B cell (primary cell): ENCODE measurements at places on chromosomes 2 and 18.

- no peak for DNase-seq
These were observed 147.9 kb downstream of the GALNT3 start for GRCh38 chr2:165645930-165646831.

GRCh38 chr18:36199691-36200295, 12.5 kb downstream of the MOCOS start:
- no peak for DNase-seq

DNA sequence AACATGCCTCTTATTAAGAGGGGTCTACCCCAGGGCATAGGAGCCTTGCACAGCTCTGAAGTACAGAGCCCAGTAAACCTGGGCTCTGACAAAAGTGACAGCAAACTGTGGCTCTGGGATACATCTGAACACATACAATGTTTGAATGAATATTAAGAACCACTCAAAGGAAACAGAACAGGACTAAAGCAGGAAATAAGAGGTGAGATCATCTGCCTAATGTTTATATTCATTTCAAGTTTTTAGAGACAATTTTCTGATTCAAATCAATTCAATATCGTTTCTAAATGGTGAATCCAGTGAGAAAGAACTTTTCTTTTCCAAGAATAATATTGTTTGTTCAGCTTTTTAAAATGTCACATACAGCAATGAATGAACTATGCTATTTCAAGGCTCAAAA, 136.7 kb upstream of the CAVIN2 start:
- DNase-seq: no peak

DNA sequence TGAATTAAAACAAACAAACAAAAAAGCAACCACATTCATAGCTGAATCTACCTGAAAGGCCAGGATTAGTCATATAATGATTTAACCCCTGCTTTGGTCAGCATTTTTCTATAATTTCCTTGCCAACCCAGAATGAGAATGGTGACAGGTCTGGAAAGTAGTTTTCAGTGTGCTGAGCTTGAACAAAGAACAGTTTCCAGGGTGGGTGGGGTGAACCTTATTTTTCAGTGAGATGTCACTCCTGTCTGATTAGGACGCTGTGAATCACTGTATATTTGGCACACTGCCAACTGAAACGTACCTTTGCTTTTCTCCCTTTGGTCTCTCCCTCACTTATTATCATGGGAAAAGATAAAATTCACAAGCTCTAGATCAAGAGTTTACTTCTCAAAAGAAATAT, 35.0 kb upstream of the DSC1 start:
- no peak for DNase-seq

DNA sequence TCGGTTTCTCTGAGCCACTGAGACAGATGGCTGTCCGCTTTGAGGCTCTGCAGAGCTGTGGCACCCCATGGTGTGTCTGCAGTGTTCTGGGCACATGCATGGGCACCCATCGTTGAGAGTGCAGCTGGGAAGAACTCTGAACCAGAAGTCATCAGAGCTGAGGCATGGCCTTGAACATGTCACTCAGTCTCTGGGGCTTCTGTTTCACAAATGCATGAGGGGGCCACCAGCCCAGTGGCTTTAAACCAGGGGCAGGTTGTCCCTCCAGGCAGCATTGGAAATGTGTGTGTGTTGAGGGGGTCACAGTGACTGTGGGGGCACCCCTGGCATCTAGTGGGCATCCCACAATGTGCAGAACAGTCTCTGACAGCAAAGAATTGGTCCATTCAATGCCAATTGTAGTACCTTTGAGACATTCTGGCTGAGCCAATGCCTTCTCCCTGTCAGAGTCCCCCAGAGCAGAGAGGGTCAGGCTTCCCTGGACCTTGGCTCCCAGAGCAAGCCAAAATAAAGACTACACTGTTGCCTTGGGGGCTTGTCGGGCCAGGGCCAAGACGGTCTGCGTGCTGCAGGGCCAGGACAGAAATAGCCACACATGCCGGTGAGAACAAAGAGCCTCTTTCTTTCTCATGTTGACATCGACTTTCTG, 9.3 kb upstream of the PSMD1 start:
- no peak for DNase-seq

- DNase-seq: no peak
These were observed 1.2 kb downstream of the STON1 start for GRCh38 chr2:48531141-48531648.

GRCh38 chr2:240397924-240398645, 37.4 kb upstream of the GPC1 start:
- DNase-seq: no peak

DNA sequence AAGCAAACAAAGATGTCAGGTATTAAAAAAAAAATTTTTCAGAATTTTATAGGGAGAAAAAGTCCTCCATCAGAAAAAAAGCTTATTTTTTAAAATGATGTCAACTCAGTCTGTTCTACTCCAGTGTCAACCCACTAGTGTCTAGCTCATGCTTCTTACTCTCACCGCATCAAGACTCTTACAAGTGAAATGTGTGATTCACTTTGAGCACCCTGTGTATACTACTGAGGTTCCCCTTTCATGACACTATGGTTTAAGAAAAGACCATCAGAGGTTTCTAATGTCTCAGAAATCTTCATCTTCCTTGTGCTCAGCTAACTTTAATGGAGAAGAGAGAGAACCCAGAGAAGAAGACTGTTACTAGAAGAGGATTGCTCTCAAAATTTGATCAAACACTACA, 43.4 kb downstream of the FEZ2 start:
- DNase-seq: no peak

DNA sequence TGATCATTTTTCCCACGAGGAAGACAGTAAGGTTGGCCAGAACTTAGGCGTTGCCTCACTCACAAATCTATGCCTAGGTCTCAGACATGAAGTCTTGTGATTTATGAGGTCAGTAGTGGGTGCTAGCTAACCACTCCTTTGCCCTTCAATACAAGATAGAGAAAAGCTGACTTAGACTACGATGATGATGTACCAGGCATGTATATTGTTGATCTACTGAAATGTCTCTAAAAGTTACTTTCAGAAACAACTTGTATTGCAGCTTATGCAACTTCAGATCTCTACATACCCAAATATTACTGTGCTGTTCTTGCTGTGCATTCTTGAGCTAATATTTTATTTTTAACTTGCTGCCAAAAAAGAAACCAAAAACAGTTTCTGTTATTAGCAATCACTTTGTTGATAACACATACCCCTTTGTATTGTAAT, 30.6 kb downstream of the MAPRE2 start:
- DNase-seq: no peak

DNA sequence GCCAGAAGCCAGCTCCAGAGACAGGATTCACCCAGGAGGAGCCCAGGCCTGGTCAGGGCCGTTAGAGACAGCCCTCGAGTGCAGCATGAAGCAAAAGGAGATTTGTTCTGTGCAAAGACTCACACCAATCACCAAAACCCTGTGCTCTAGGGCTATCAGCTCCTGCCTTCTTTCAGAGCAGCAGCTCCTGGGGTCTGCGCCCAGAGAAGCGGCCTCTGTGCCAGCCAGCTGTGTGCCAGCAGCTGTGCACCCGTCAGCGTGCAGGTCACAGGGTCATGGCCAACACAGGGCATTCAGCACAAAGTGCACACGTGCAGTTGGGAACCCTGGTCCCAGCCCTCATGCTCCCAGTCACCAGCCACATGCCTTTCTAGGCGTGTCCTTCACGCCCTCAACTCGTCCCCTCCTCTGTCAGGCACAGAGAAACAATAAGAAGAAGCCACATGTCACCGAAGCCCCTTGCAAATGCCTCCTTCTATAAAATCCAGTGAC, 49.3 kb downstream of the ZNF516 start:
- no peak for DNase-seq

DNA sequence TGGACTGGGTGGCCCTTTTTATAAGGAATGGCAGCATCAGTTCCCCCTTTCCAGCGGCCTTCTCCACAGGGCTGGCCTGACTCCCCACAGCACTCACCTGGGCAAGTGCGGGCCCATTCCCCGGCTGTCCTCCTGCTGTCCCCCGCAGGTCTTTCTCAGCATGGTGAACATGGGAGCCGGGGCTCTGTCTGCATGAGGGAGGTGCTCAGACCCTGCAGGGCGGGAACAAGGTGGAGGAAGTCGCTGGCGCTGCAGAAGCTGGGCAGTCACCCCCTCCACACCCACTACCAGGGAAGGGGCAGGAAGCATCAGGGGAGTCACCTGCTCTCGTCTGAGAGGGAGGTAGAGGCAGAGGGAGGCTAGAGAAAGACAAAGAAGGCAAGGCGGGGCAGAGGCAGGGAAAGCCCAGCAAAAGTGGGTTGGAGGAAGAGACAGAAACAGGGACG, 12.2 kb downstream of the HES6 start:
- DNase-seq: no peak

DNA sequence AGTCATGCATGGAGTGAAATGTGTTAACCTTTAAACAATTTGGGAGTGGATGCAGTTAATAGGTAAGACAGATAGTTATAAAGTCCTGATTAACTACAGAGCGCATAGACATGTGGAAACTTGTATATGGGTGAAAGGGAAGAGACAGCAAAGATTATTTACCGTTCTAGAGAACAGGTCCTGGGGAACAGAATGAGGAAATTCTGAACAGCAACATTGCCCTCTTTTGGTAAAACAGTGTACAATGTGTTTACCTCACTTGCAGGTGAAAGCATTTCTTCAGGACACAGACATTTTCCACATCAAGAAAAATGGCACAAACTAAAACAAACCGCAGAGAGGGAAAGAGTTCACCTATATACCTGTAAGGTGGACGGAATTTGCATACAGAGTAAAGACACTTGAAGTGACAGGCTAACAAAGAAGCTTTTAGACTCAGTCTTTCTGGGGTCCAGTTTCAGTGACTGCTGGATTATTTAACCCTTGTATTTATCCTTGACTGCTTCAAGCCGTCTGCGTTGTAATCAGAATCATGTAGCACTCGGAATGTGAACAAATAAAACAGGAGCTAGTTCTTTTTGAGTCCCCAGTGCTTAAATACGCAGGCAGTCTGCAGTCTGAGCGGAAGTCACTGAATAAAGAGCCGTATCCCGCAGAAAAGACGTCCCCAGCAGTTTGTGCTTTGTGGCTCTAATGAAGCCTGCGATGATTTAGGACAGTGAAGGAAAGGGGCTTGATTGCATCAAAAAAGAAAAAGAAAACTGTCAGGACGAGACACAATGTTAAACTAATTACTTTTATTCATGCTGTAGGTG, 364.8 kb upstream of the GALNT5 start:
- DNase-seq: peak; percentile 17
